ENCODE measurements at places on chromosomes 6 and 20.
A peak's percentile ranks its signal among the peaks of the same experiment; 100 is the strongest.

DNA sequence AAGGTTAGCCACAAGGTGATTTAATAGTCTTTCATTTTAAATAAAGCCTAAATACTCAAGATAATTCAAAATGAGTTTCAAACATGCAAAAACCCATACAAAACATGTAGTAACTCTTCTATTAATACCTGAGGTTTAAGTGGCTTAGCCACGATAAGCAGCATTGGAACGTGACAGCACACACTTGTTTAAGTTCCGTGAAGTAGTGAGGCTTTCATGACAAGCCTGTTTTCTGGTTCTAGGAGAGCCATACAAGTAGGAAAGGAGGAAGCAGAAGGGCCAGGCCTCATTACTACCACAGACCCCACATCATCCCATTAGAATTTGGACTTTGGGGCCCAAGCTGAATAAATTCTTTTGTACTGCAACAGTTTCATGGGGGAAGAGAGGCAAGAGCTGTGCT, 54.3 kb upstream of the PRND start:
- DNase-seq = no peak

- peak; percentile 54 for DNase-seq
These were observed 15.0 kb upstream of the TFAP2A start for GRCh38 chr6:10429638-10430427.

GRCh38 chr6:79536954-79537747, at the start of gene LCA5:
Gene LCA5 (minus strand): TSS chr6:79537430. CDS start chr6:79518894, 18,536 bp downstream.
- DNase-seq = peak; percentile 38

DNA sequence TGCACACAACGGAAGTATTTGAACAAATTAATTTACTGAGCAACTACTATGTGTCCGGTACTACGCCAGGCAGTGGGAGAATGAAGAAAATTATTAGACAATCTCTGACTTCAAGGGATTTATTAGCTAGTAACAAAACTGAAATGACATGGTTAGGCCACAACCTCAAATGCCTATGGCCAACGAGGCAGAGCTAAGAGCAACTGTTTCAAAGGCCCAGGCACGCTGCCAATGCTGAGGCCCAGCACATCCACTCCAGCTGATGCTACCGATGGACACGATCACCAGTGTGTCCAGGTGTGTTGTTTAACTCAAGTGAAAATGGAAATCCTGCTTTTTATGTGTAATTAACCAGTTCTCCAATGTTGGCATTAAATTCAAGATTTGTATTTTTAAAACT, 420.9 kb downstream of the PRKN start:
- no peak for DNase-seq

- no peak for DNase-seq
These were observed 63.3 kb downstream of the CAP2 start for GRCh38 chr6:17456711-17457110.

- DNase-seq = peak; percentile 1
These were observed 12.1 kb downstream of the LGSN start for GRCh38 chr6:63307581-63308246.

GRCh38 chr6:7479801-7480266, 61.6 kb upstream of the DSP start:
- DNase-seq = no peak

DNA sequence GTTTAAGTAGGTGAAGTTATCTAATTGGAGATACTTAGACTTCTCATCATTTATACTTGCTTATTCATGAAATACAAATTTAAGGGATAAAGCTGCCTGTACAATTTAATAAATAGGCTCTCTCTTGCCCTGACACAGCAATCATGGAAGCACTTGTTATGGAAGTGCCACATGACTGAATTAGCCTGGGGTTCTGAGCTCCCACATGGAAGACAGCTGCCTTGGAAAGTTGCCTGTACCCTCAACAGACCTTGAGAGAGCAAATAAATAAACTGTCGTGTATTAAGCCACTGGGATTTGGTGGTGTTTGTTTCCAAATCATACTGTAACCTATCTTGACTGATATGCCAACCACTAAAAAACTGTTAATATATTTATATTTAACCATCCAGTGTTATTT, 87.0 kb upstream of the RSPO3 start:
- no peak for DNase-seq

DNA sequence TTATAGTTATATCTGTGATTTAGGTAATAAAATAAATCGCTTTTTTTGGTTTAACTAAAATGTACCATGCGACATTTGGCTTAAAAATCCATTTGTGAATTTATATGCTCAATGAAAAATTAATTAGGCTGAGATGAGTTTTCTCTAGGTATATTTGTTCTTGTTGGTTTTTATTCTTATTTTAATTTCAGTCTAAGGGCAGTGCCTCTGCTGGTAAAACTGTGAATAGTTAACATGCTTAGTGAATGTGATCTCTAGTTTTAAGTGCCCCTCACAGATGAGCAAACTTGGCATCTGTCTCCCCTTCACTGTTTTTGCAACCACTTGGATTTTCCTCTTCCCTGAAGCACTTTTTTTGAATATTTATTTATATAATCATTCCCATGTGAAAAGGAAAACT, 822.7 kb downstream of the GRIK2 start:
- DNase-seq = no peak

DNA sequence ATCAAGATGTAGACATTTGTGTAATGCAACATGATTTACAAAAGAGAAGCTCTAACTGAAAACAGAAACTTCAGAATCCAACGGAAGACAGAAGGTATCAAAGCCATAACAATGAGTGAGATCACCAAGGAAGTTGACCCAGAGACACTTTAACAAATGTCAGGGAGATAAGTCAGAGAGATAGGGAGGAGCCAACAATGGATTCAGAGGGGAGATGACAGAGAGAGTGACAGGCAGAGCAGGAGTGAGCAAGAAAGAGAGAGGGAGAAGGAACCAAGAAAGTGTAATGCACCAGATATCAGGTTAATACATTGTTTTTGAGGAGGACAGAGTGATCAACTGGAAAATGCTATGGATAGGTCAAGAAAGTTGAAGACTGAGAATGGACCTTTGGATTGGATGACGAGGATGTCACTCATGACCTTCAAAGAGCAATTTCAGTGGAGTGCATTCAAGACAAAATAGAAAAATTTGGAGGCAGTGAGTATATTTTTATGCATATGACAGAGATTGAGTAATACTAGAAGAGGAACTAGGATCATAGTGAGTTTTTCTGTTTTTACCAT, 86.6 kb downstream of the TRDN start:
- no peak for DNase-seq

DNA sequence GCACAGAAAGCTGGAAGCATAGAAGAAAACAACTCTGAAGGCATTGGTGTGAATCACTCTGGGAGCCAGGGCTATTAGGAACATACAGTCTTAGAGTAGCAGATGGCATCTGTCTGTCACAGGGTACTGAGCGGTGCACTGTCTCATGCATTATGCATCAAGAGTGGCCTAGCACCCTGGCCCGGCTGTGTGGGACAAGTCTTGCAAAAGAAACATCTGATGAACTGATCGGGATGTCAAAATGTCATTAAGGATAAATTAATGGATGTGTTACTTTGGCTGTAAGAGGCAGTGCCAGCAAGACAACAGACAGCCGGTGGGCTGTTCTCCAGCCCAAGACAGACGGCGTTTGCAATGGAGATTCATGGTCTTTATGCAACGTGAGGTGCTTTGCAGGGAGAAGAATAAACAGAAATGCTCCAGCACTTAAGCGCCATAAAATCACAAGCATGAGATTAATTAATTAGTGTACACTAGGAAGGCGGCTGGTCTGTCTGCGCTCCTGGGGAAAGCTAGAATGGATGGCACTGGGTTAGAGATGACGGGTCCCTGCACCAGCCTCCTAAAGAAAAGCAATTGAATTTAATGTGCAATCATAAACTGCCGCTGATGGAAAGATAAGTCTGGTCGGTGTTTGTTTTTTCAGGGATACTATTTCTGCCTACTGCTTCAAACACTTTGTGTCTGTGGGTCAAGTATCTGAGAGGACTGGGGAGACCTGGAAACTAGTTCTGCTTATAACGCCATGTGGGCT, 600.6 kb upstream of the CHD6 start:
- DNase-seq = no peak

GRCh38 chr6:151451417-151451949, 443 bp downstream of the RMND1 start:
- no peak for DNase-seq

GRCh38 chr20:34859826-34860545, 12.7 kb downstream of the GGT7 start:
- no peak for DNase-seq

DNA sequence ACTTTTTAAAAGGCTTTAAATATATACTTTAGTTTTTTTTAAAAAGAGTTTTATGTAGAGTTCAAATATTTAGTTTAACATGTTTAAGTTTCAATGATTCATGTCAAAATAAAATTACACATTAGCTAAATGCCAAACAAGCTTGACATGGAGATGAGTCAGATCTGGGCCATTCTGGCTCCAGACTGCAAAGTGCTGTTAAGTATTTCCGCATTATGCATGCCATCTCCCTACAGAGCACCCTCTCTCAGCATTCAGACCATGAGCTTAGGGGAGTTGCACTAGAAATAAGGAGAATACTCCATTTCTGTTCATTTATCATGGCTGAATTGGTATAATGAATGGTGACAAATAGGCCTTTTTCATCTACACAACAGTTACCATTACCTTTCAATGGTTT, 21.5 kb upstream of the HS3ST5 start:
- no peak for DNase-seq

DNA sequence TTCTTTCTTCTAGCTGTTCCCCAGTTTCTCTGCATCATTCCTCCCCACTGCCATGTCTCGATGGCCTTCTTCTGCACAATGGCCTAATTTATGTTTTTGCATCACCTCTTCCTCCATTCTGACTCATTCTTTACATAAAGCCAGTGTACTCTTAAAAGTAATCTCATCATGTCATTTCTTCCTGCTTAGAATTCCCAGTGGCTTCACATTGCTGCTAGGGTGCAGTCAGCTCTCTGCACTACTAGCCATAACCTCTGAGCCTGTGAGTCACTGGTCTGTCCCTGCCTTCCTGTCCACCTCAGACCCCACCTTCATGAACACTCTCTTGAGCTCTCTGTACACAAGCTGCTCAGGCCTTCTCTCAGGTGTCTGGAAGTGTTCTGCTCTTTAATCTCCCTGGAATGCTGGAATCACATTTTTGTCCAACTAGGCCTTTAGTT, 24.1 kb upstream of the TRIM27 start:
- DNase-seq = no peak

GRCh38 chr6:125546841-125547251, 202.6 kb upstream of the HEY2 start:
- no peak for DNase-seq

GRCh38 chr6:15555101-15556038, 107.5 kb downstream of the DTNBP1 start:
- no peak for DNase-seq

DNA sequence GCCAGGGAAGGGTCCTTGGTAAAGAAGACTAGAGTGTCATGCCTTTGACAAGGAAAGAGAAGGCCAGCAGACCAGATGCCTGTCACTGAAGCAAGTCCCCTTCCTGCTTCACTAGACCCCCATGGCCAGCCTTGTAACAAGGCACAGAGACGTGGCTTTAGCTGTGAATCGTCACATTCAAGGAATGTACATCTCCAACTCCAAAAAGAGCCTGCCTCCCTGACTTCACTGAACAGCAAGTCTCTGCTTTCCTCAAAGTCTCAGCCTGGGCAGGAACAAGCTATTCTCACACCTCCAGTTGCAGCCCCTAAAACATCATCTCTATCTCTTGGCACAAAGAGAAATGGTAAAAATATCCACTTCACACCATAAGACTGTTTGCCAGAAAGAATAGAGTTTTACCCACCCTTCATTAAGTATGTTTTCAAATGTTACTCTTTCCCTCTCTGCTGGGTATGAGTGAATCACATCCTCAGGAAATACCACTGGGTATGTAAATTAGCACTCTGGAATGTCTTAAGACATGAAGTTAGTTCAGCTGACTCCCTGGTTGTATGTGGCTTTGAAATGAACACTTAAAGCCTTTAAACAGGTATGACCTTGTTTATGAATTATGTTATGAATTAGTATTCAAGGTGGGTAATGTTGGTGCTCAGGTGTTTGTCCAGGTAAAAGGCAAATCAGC, 46.4 kb upstream of the NT5E start:
- no peak for DNase-seq

DNA sequence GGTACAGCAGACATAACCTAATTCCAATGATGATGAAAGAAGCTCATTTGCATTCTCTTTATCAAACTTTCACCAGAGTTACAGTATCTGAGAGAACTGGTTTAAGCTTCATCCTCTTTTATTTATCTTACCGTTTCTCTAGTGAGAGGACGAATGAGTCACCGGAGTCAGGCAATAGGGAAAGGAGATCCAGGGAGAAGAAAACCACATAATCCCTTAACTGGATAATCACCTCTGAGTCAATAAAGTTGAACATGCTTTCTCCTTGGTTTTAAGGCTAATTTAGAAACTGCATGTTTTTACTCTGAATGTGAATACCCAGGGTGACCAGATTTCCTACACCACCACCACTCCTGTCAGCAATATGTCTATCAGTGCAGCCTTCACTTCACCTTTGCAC, 313.7 kb upstream of the TBX18 start:
- DNase-seq = no peak

DNA sequence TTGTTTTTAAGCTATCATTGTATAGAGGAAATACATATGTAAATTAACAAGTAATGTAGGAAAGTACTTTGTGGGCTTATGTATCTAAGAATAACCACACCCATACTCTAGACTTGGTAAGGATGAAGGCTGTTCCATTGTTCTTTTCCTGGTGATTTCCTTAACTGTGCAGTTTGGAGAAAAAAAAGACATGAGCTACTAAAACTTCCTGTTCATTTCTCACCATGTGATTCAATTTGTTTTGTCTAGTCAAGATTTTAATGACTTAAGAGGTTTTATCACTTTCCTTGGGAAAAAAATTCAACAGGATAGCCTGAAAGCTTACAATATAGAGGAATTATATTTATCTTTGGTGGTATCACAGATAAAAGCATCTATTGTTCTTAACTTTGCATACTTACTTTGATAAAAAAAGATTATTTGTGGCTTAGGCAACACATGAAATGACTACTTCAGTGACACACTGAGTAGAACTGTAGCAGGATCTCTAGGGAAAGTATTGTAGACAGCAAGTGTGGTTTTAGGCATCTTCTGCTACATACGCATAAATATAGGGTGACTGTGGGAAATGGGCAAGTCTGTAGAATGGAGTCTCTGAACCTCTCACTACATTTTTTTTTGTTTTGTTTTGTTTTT, 80.3 kb downstream of the GJA1 start:
- DNase-seq = no peak
